ENCODE measurements at places on chromosomes 2 and 18.

GRCh38 chr2:173010233-173010632 is 65.4 kb upstream of the MAP3K20 start:
- no peak overlapping the region for H3K27ac ChIP-seq
- H3K4me1 ChIP-seq, result no peaks in the 10 kb centered on the region
- no peak overlapping the region for H3K4me3 ChIP-seq
- no peaks in the 10 kb centered on the region for H3K36me3 ChIP-seq
- peaks cover 8% of the 10 kb centered on the region for H3K27me3 ChIP-seq
- no peak for DNase-seq

GRCh38 chr18:11653521-11653920 is 35.5 kb upstream of the GNAL start:
- H3K4me1 ChIP-seq, result peaks cover 6% of the 10 kb centered on the region
- DNase-seq, result no peak
- peaks cover 50% of the 10 kb centered on the region for H3K27me3 ChIP-seq
- H3K27ac ChIP-seq, result no peak overlapping the region
- no peak overlapping the region for H3K4me3 ChIP-seq
- H3K36me3 ChIP-seq, result no peaks in the 10 kb centered on the region

- H3K36me3 ChIP-seq, result no peaks in the 10 kb centered on the region
- H3K4me3 ChIP-seq, result peak overlapping the region; percentile 32
- peak overlapping the region; percentile 24 for H3K27ac ChIP-seq
These were observed 10.1 kb upstream of the IFIH1 start for GRCh38 chr2:162328424-162329157.

GRCh38 chr2:154855138-154855537 is 156.6 kb downstream of the KCNJ3 start:
- no peaks in the 10 kb centered on the region for H3K4me1 ChIP-seq
- no peaks in the 10 kb centered on the region for H3K27me3 ChIP-seq
- no peak for DNase-seq
- H3K36me3 ChIP-seq, result no peaks in the 10 kb centered on the region
- H3K27ac ChIP-seq, result no peak overlapping the region

DNA sequence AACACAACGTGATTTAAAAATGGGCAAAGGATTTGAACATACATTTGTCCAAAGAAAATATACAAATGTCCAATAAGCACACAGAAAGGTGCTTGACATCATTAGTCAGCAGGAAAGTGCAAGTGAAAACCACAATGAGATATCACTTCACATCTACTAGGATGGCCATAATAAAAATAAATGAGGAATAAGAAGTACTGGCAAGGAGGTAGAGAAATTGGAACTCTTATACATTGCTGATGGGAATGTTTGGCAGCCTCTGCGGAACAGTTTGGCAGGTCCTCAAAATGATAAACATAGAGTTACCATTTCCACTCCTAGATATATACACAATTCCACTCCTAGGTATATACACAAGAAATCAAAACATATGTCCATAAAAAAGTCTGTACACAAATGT is 51.0 kb upstream of the PGAP1 start:
- no peak overlapping the region for H3K4me3 ChIP-seq
- no peaks in the 10 kb centered on the region for H3K4me1 ChIP-seq
- H3K27ac ChIP-seq, result no peak overlapping the region
- no peaks in the 10 kb centered on the region for H3K27me3 ChIP-seq

GRCh38 chr2:130390460-130391057 is 34.7 kb downstream of the PTPN18 start:
- H3K4me3 ChIP-seq, result peak overlapping the region; percentile 91
- DNase-seq, result no peak

GRCh38 chr2:216283038-216283900 is 89.0 kb downstream of the MARCHF4 start:
- peaks cover 7% of the 10 kb centered on the region for H3K27me3 ChIP-seq
- H3K4me1 ChIP-seq, result no peaks in the 10 kb centered on the region
- DNase-seq, result no peak
- no peak overlapping the region for H3K4me3 ChIP-seq
- H3K27ac ChIP-seq, result no peak overlapping the region
- H3K36me3 ChIP-seq, result no peaks in the 10 kb centered on the region

- DNase-seq, result no peak
- peaks cover 3% of the 10 kb centered on the region for H3K4me1 ChIP-seq
- H3K4me3 ChIP-seq, result no peak overlapping the region
These were observed 24.9 kb downstream of the ACAA2 start for GRCh38 chr18:49788327-49788898.

Data from activated B cell treated with CpG ODN at 0.5 μM for 24 hours (primary cell).